ENCODE measurements at places on chromosomes 7 and 10.

GRCh38 chr7:1393421-1393820 lies 65.8 kb downstream of the MICALL2 start:
- no peak for DNase-seq

- DNase-seq = no peak
Measured at GRCh38 chr7:117282239-117282812, 40.5 kb downstream of the WNT2 start.

GRCh38 chr10:68502846-68503245 lies 24.5 kb downstream of the SLC25A16 start:
- no peak for DNase-seq

DNA sequence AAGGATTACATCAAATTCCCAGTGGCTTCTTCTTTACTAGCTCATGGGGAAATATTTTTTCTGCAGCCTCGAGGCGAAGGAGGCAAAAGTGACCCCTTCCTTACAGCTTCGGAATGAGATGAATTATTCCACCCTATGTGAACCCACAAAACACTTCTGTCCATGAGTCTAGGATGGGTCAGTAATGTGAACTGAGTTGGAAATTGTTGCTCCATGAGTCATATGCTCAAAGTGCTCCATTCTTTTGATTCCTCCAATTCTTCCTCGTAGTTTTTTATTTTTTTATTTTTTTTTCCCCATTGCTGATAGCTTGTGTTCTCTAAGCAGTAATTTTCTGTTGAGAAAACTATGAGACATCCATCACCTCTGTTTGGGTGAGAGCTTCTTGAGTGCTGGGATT lies 31.7 kb upstream of the FAM204A start:
- DNase-seq = no peak

DNA sequence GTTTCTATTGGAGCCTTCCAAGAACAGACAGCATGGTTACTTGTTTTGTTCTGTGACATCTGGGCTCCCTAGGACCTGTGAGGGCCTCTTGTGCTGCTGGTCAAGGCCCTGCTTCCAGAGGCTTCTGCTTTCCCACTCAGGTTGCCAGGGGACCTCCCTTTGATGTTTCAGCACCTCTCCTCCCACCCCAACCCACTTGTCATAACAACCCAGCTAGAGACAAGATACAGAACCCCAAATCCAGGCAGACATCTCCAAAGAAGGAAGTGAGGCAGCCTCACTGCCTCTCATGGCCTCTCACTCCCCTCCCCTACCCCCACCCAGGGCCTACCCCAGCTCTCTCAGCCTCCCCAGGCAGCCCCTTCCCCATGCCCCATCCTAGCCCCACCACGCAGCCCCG lies 11.3 kb downstream of the NFKB2 start:
- DNase-seq = no peak

GRCh38 chr10:133537546-133538545 lies 10.7 kb downstream of the CYP2E1 start:
- no peak for DNase-seq

GRCh38 chr7:15856311-15856710 lies 169.8 kb upstream of the MEOX2 start:
- no peak for DNase-seq

DNA sequence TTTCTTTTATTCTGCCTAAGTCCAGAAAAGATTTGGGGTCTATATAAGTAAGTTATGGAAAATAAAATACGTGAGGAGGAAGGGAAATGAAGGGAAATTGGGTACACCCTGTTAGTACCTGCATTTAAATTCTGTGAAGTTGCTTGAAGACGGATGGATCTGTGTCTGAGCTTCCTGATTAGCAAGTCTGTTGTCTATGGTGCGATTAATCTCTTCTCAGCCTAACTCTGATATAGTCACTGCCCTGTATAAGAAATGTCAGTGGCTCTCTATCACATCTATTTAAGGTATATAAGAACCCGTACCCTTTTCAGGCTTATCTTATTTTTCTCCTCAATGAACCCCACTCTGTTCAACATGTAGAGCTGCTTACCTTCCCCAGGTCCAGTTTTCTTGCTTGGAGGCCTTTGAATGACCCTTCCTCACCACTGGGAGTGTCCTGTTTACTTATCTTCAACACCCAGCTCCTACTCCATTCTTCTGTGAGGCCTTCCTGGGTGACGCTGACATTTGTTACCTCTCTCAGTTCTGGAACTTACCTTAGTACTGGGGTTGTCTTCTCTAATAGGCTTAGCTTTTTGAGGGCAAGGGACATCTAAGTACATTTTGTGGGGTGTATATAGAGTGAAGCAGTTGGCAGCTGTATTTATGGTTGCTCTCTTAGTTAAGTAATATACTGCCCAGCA lies 149.6 kb upstream of the PRPS1L1 start:
- no peak for DNase-seq

DNA sequence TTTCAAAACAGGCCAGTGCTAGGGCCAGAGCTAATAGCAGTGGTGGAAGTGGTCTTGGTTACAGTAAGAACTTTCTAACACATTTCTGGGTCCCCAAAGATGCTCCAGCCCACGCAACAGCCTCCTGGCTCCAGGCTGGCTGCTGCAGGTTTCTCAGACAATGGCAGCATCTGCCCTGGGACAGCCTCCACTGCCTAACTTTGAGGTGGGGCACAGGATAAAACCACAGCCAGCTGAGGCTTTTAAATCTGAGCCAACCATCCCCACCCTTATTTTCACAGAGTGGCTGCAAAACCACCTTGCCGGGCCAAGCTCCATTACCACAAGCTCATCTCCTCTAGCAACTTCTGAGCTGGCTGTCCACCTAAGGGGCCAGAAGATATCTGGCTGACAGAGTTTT lies 84.8 kb downstream of the FAM53B start:
- no peak for DNase-seq

DNA sequence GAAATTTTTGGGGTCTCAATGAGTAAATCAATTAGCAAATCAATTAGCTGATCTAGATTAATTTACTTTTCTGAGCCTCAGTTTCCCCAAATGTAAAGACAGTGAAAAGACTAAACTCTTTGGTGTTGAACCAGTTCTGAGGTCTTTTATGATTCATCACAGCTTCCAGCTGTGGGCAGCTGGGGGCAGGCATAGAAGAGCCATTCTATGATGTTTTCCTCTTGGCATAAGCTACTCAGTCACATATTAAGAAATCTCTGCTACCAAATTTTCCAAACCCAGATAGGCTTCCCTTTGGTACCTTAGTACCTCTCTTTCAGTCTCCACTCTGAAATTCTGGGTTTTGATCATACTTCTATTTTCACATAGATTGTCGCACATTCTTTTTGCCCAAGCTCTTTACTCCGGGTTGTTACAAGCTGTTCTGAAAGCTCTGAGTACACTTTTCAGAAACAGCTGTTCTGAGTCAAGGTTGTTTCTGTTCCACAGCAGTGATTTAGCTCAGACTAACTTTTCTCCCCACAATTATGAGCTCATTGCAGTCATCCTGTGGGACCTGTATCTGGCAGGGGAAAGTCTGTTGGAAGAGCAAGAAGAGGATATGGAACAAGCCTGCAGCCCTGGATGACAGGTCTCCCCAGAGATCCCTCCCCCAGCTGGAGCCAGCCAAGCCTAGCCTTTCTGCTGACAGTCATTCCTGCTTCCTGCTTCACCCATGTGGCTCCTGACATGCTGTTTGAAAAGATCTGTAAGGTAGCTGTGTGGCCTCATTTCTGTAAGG lies 599.6 kb upstream of the GHITM start:
- no peak for DNase-seq

DNA sequence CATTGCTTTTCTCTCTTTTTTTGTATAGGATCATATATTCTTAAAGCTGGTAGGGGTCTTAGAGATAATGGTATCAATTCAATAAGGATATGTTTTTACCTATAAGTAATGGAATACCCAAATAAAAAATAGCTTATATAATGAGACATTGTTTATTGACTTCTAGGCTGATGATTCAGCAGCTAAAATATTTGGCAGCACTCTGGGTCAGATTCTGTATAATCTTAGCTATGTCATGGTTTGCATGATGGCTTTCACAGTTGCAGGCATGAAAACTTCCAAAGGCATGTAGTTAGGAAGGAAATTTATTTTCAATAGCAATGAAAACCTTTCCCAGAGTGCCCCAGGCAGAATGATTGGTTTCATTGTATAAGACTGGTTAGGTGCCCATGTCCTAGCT lies 32.1 kb upstream of the A1CF start:
- DNase-seq = no peak

GRCh38 chr10:132399117-132400035 lies 2.4 kb downstream of the PWWP2B start:
- DNase-seq = no peak

DNA sequence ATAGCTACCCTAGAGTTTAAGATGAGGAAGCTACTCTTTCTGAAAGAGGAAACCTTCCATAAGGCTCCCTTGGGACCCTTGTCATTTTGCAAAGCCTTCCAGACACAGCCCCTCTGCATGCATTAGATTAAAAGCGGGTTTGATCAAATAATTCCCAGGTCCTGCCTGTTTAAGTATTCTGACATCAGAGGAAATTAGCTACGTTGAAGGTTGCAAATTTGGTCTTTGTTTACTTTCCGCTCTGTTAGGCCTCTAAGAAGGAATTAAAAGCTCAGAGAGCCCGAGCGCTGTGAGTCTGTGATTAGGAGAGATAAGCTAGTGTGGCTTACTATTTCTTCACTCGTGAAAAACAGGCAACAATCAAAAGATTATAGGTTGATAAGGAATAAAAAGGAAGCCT lies 1.4 kb upstream of the THSD7A start:
- no peak for DNase-seq

DNA sequence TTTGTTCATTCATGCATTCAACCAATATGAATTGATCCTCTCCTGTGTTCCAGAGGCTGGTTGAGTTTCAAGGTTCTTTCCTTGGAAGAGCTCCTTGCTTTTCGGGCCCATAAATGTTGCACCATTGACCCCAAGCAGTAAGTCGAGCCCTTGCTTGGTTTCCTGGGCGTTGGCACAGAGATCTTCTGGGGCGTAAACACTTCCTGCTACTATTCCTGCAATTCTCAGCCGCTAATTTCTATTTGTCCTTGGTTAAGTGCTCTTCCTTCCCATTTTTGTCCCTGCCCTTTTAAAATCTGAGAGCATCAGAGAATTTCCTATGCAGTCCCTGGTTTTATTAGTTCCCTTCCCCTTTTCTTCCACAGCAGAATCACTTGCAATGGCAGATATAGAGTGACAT lies 44.1 kb upstream of the ADRB1 start:
- no peak for DNase-seq

DNA sequence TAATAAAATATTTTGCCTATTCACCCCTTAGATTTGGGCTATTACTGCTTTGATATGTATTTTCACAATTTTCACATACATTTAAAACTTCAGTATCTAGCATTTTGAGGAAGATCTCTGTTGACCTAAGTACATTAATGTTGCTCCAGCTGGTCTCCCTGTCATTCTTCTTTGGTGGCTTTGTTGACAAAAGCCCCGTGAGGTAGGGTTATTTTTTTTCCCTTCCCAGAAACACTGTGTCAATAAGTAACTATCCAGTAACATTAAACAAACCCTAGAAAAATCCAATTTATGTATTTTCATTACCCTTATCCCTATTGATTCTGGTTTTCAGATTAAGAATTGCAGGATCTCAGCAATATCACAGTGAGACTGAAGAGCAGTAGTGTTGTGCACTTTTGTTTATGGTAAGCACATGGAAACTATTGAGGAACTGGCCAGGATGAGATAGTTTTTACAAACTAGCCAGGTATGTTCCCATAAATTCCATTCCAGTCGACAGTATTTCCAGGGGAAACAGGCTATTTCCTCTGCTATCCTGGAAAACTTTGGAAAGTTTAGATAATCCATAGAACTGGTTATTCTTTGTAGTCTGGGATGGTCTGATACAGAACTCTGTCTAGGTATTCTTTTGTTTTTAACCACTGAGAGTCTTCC lies 198.2 kb downstream of the PON1 start:
- DNase-seq = no peak

DNA sequence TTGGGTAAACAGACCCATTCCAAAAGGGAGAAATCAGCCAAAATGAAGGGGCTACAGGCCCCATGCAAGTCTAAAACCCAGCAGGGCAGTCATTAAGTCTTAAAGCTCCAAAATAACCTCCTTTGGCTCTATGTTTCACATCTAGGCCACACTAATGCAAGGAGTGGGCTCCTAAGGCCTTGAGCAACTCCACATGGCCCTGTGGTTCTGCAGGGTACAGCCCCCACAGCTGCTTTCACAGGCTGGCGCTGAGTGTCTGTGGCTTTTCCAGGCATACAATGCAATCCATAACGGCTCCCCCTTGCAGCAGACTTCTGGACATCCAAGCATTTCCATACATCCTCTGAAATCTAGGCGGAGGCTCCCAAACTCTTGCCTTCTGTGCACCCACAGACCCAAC lies 9.0 kb downstream of the TMEM243 start:
- no peak for DNase-seq

DNA sequence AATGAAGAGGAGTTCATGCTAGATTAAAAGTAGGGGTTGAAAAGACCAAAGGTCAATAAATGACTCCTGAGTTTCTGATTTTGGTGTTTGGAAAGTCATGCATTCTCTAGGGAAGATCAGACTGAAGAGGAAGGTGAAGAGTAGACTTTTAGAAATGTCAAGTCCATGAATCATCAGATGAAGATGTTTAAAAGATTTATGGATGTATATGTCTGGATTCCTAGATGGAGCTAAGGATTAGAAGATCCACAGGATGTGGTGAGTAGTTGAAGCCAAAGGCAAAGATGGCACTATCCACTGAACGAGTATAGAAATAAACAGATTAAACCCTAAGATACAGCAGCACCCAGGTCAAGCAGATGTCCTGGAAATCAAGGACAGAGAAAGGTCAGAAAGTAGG lies 298.5 kb downstream of the GPAM start:
- DNase-seq = no peak

DNA sequence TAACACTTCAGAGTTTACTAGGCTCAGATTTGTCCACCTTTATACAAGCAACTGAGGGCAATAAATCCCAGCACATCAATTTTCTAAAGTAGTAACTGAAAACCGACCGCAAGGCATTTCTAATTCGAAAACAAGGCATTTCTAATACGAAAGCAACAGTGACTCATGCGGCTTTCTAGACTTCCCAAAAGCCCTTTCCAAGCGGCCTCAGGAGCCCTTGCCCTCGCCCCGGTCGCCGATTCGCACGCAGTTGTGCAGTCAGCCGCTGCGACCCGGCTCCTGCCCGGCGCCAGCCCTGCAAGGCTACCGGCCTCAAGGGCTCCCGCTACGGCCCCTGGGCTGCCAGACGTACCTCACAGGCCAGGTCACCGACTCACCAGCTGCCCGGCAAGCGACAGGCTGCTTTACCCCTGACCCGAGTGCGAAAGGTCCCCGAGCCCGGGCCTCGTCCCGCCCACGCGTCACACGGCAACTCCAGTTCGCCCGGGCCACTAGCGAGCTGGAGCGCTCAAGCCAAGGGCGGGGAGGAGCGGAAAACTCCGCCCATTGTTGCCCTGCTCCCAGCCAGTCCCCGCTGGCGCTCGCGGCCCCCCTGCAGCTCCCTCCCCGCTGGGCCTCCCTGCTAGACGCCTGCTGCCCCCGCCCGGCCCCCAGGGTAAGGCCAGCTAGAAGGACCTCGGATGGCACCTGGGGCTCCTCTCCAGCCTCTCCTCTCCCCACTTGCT lies 7.3 kb downstream of the NCOA4 start:
- peak; percentile 71 for DNase-seq

- no peak for DNase-seq
Measured at GRCh38 chr7:102156867-102157266, 129.8 kb upstream of the SH2B2 start.
